ENCODE measurements at places on chromosomes 13 and 19.

DNA sequence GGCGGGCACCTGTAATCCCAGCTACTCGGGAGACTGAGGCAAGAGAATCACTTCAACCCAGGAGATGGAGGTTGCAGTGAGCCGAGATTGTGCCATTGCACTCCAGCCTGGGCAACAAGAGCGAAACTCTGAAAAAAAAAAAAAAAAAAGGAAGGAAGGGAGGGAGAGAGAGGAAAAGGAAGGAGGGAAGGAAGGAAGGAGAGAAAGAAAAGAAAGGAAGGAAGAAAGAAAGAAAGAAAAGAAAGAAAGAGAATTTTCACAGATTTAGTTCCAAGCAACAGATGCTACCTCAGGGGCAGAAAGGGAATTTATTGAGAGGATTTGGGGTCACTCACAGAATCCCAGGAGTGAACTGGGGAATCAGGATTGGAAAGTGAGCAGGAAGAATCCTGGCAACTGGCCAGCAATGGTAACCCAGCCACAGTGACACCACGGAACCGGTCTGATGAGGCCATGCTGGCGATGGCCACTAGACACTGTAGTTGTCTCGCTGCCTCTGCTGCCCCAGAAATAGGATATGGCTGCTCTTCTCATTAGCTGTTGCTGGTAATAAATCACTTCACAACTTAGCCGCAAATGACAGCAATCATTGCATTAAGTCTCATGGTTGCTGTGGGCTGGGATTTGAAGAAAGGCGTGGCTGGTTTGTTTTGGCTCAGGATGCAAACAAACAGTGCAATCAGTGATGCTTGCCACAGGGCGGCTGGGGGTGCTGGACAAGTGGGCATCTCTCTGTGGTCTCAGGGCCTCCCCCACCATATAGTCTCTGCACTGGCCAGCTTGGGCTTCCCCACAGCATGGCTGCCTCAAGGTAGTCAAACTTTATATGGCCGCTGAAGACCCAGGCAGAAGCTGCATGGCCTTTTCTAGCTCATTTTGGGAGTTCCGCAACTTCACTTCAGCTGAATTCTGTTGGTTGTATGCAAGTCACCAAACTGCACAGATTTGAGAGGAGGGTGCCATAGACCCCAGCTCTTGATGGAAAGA is 5.2 kb upstream of the BCAM start:
- no peak for DNase-seq

DNA sequence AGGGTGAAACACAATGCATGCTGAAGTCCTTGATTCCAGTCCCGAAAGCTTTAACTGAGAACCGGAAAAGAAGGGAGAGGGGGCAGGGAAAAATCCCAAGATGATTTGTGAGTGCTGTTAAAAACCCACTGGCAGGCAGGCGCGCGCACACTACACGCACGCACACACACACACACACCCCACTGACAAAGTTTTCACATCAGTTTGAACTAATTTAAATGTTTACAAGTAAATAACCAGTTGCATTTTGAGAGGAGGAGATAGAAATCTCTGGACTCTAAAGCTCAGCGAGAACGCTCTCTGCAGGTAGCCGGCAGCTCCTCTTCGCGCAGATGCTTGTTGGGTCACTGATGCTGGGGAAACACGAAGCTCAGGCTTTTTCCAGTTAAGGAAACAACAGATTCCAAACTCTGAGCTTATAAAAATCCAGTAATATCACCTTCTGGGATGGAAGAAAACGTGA is 818 bp upstream of the SLITRK1 start:
- no peak for DNase-seq

GRCh38 chr13:31094331-31095015 is 67.2 kb downstream of the HSPH1 start:
- DNase-seq, result no peak

DNA sequence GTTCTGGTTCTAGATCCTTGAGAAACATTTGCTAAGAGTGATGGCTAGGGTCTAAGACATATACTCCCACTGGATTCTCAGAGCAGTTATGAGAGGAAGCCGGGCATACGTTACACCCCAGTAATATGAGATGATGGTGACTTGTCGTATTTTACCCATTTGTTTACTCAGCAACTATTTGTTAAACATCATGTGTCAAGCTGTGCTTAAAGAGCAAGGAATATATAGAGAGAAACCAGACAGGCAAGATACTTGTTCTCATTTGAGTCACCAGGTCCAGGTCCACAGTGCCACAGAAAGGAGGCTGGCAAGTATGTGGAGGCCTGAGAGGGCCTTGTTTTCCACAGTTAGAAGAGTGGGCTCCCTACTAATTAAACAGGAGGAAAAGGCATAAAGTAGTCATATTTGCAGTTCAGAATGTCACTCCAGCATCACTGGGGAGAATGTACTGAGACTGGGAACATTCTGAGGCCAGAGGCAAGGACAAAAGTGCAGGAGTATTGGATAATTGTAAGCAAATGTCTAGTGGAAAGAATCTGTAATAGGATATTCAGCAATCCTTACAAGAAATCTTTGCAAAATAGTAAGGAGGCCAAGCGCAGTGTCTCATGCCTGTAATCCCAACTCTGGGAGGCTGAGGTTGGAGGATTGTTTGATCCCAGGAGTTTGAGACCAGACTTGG is 142.2 kb downstream of the IRS2 start:
- DNase-seq, result no peak

DNA sequence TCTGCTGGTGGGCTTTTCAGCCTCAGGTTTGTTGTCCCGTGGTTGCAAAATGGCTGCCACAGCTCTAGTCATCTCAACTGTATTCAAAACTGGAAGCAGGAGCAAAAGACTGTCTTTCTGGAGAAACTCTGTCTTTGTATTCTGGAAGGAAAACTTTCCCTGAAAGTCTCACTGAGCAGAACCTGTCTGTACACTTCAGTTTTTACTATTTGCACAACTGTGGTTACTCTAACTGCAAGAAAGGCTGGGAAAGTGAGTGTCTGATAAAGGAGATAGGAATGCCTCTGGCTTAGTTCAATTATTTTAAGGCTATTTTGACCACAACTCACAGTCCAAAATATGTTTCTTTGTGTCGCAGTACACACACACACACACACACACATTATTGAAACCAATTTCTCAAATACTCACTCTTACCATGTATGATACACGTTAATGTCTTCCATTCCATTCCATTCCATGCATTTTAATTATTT is 49.7 kb upstream of the EHD2 start:
- peak; percentile 88 for DNase-seq

DNA sequence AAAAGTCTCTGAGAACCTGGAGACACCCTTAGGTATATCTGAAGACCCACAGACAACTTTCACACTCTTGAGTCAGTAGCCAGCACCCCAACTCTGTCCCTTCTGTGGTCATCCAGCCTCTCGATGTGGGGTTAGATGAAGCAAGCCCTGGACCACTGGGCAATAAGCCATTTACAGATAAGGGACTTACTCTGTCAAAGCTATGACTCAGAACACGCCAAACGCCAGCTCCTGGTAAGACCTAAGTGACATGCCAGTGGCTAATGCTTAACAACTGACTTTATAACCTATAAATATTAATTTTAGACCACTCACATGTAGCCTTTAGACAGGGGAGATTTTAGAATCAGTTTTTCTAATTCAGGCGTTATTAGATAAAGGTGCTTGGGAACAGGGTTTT is 85.7 kb downstream of the SHISA2 start:
- DNase-seq, result no peak

DNA sequence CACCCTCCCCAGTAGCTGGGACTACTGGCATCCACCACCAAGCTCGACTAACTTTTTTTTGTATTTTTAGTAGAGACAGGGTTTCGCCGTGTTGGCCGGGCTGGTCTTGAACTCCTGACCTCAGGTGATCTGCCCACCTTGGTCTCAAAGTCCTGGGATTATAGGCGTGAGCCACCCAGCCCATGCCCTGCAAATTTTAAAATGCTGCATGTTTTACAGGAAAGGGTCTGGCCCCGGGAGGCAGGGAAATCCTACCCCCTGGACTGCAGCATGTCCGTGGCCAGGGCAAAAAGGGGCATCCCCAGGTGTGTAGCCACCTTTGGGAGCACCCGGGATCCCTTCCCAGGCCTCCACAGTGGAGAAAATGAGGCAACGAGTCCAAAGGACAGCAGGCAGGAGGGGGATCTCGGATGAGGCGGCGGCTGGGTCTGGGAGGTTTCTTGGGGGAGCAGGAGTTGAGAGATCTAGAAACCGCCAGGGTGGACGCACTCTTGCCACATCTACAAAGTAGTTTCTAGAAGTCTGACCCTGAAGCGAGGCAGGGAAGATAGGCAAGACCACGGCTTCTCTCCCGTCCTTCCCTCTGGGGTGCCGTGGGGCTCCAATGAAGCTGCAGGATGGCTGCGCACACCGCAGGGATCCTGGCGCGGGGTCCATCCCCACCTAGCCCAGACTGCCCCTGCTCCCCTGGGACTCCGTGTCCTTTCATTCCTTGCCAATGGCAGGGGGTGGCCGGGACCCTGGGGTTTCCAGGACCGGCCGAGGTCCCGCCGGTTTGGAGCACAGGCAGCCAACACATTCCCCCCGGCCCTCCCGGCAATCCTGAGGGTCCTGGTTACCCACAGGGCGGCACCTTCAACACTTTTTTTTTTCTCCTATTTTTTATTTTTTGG is 21.3 kb upstream of the ZBTB7A start:
- DNase-seq, result no peak

GRCh38 chr19:54430306-54431254 is 15.3 kb downstream of the TTYH1 start:
- DNase-seq, result no peak

DNA sequence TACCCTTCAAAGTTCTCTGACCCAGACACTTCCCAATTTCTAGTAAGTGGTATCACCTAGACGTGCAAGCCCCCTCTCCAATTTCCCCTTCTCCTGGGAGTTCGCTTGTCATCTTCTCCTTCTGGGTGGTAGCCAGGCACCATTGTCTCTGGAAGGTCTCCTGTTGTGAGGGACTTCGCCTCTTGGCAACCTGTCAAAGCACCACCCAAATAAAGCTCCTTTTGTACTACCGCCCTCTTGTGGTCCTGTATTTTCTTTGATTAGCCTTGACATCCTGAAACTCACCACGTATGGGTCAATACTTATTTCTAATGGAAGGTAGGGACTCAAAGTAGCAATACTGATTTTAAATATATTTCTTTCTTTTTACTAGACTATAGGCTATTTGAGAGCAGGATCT is 8.2 kb downstream of the GPC5 start:
- no peak for DNase-seq

All from hepatic stellate cell (primary cell).